GDM1 (cell line): ENCODE measurements at places on chromosomes 5 and 9.

GRCh38 chr5:143473481-143473880 lies 70.0 kb upstream of the NR3C1 start:
- DNase-seq = no peak

- DNase-seq = no peak
Measured at GRCh38 chr5:132001647-132002561, 9.6 kb downstream of the ACSL6 start.

GRCh38 chr5:91641730-91642350 lies 258.7 kb upstream of the ARRDC3 start:
- no peak for DNase-seq

DNA sequence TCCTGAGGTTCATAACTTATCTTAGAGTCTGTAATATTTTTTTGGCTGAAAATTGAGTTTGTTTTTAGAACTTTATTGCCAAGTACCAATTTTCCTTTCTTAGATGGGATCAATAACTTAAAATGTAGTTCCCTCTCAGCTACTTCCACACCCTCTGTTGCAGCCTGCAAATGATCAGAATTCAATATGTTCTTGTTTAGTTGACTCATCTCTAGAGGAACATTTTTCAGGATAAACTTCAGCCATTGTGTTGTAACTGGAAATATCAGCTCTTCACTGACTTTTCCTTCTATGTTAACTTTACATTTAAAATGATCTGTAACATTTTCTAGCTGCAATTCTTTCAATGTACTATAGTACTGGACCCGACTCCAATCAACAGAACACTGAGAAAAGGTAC lies 115.7 kb downstream of the ESM1 start:
- DNase-seq = no peak

GRCh38 chr9:125961072-125961471 lies 213.9 kb downstream of the PBX3 start:
- no peak for DNase-seq
